ENCODE measurements at places on chromosomes 13 and 19.

- DNase-seq, result no peak
Observed at GRCh38 chr13:76292726-76293125, 593.5 kb downstream of the KCTD12 start.

- no peak for DNase-seq
Observed at GRCh38 chr13:113980489-113981064, 6.7 kb upstream of the C13orf46 start.

- DNase-seq, result no peak
Observed at GRCh38 chr13:86201477-86201876, 402.3 kb upstream of the SLITRK6 start.

- no peak for DNase-seq
Observed at GRCh38 chr13:26895081-26895807, 134.7 kb upstream of the GPR12 start.

GRCh38 chr13:110314516-110315245, 7.6 kb downstream of the COL4A2 start:
- DNase-seq, result no peak

DNA sequence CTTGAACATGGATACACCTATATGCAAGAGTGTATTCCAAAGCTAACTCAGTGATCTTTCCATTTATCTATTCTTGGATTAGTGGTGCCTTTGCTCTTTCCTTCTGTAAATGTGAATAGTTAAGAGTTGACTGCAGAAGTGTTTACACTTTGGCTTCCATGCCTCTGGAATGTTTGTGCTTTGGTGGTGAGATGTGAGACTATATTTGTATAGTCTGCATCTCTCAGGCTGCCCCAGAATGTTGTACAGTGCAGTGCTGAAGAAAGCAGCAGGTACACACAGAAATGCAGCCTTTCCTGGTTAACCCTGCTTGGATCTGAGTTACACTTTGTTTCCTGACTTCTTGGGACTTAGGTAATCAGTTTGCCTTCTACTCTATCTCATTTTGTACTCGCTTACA, 90.2 kb downstream of the DNAJC15 start:
- no peak for DNase-seq

DNA sequence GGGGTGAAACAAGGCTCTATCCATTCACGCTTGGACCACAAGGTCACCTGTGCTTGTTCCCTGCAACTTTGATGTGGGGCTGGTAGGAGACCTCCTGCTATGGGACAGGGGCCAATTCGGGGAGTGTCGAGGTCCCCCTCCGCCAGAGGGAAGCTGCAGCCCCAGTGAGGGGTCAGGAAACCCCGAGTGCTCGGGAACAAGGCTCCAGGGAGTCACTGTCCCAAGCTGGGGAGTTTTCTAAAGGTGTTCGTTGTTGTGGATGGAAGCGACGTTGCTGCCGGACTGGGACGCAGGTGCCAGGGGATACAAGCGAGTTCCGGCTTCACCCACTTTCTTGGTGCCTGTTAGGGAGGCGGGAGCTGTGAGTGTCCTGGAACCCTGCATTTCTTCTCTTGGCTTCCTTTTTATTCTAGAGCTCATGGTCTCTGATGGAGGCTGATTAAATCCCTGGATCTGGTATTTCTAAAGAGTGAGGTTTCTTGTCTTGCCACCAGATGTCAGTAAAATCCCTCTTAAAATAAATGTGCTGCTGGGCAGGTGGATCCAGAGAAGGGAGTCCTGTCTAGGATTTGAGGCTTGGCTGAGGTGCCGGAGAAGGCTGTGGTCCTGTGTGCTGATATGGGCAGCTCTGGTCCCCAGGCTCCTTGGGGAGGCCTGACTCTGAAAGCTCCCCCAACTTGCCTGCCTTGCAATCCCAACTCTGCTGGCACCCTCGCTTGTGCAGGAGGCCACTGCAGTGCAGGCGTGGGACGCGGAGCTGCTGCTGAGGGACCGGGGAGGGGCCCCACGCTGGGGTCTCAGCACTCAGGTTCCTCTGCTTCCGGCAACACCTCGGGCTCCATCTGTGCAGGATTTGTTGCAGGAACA, 153.9 kb downstream of the TEX29 start:
- no peak for DNase-seq

GRCh38 chr13:27928805-27929753, 9.3 kb downstream of the PDX1 start:
- no peak for DNase-seq

GRCh38 chr19:58252102-58252685, 23.5 kb downstream of the ZNF544 start:
- no peak for DNase-seq

- no peak for DNase-seq
Observed at GRCh38 chr13:87535911-87536310, 135.3 kb upstream of the SLITRK5 start.

DNA sequence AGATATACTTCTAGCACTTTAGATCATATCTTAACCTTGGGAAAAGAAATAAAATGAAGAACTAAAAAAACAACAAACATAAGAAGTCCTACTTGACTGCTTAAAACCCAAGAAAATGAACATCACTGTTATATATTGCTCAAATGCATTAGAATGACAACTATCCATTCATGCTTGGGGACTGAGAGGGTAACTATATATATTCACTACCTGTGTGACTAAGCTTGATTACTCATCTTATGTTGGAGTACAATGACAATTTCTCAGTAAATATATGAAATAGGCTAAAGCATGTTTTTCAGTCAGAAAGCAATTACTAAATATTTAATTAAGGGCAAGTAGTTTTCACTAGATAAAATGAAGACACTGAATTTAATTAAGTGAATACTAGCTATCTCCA, 40.1 kb downstream of the ZC3H13 start:
- no peak for DNase-seq

DNA sequence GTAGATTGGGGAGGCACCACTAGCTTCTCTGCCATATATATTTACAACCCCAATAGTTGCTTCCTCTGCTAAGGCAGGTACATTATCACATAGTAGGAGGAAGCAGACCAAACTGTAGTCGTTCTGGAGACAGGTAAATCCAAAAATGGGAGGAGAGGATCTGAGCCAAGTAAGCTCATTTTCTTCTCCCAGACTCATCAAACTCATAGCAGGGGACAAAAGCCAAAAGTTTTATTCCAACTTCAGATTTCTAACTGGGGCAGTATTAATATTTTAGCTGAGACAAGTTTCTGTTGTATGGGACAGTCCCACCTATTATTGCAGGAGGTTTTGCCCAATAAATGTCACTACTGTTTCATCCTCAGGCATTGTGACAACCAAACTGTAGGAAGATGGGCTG, 7.8 kb upstream of the IGSF23 start:
- DNase-seq, result no peak

DNA sequence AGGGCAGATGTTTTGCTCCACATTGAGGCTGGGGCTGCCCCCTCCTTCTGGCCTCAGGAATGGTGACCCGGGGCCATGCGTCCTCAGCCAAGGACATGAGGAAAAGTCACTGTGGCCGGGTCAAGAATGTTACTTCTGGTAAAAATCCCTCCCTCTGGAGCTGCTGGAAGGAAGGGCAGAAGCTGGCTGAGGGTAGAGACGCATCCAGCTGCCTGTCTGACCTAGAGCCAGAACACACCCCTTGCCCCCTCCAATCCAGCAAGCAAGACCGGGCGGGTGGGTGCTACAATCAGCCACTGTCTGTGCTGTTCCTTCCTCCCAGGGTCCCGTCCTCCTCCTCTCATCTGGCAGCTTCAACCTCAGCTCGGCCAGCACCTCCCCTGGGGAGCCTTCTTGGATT, 59.0 kb downstream of the PTPRS start:
- DNase-seq, result no peak

- no peak for DNase-seq
Observed at GRCh38 chr19:15640904-15641597, 354 bp downstream of the CYP4F3 start.

GRCh38 chr13:51715613-51716012, 88.3 kb downstream of the DHRS12 start:
- DNase-seq, result no peak

All from activated T-helper 9 cell treated with anti-CD3 and anti-CD28 coated beads, Interleukin-2, amount 50 U/mL, for 16 hours (primary cell).